Mesendoderm (in vitro differentiated cells): ENCODE measurements at places on chromosomes 1 and 21.

DNA sequence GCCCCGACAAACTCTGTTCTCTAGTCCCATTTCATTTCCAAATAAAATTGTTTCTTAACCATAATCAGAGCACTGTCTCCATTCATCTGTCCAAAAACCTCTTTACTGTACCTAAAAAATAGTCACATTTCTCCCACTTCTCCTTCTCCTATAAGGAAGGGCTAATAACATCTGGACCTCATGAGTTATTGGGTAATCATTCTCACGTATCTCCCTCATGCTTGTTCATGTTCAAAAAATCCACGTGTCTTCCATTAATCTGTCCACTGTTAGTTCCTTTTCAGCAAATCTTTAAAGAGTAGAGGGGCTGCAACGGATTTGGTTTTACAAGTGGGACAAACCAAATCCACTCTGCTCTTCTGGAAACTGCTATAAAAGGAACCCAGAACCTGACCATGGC lies 1418.8 kb downstream of the MRPL39 start:
- no peak for DNase-seq

DNA sequence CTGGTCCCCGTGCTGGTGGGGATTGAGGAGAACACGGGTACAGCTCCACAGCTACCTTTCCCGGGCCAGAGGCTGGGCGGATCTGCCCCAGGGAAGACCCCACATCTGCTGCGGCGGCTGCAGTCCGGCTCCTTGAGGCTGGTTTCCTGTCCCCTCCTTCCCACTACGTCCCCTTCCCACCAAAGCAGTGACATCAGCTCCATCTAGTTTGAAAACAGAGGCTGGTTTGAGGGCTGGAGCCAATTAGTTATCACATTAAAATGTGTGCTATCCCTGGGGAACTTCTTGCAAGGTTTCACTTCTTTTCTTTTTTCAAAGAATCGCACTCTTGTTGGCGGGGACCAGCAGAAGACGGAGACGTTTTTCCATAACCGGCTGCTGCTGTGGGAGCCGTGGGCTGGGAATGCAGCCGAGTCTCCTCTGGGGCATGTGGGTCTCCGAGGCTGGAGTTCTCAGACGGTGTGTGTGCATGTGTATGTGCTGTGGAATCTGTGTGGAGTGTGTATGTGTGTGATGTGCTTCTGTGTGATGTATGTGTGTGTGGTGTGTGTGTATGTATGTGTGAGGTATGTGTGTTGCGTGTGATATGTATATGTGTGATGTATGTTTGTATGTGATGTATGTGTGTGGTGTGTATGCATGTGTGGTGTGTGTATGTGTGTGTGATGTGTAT lies 8.9 kb upstream of the PCBP3 start:
- no peak for DNase-seq

DNA sequence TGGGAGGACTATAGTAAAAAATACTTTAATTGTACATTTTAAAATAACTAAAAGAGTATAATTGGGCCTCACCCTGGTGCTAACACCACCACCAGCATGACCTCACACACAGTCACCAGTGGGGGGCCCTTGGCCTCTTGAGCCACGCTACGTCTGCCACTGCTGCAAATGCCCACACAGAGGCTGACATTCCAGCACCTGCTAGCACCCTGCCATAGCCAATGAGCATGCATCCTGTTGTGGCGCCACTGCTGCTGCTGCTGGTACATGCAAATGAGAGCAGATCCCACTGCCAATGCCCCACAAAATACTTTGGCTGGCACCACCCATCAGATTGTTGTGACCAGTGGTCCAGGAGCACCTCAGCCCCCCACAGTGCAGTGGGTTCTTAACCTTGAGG lies 31.5 kb upstream of the TNR start:
- peak; percentile 16 for DNase-seq

GRCh38 chr1:17012775-17013490 lies 1.2 kb upstream of the ATP13A2 start:
- DNase-seq: peak; percentile 39

GRCh38 chr1:11042995-11043874 lies 3.8 kb downstream of the MASP2 start:
- no peak for DNase-seq

GRCh38 chr1:200488375-200489165 lies 78.7 kb upstream of the ZNF281 start:
- DNase-seq: peak; percentile 81

DNA sequence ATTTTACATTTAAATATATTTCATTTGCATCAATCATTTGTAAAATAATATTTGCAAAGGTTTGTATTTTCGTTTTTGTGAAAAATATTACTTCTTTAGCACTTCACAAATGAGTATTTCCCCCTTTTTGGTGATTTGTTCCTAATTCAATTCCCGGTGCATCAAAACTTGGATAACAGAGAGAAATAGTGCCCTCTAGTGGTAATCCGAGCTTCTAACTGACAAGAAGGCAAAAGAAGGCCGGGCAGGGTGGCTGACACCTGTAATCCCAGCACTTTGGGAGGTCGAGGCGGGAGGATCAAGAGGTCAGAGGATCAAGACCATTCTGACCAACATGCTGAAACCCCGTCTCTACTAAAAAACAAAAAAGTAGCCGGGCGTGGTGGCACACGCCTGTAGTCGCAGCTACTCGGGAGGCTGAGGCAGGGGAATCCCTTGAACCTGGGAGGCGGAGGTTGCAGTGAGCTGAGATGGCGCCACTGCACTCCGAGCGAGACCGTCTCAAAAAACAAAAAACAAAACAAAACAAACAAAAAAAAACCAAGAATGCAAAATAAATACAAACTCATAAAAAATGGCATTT lies 137.7 kb downstream of the COL11A1 start:
- DNase-seq: peak; percentile 75

DNA sequence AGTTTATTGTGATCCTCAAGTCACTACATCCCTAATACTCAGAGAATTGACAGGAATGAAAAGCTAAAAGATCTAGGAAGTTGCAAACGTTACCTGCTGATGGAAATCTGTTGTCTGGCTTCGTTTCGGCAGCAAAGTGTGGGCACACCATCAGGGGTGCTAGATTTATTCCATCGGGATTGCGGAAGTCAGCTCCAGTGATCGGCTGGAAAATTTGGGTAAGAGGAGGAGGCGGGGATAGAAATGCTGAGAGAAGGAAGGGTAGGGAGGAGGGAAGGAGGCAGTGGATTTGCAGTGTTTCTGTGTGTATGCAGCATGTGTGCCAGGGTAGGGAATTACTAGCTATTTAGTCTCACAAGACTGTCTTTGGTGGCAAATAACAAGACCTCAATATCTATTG lies at the start of gene CTSK:
TSS of gene CTSK (minus strand) at position 140 of the 400 bp plus-strand sequence. CDS start 1,455 bp downstream, outside the sequence.
- DNase-seq: no peak

DNA sequence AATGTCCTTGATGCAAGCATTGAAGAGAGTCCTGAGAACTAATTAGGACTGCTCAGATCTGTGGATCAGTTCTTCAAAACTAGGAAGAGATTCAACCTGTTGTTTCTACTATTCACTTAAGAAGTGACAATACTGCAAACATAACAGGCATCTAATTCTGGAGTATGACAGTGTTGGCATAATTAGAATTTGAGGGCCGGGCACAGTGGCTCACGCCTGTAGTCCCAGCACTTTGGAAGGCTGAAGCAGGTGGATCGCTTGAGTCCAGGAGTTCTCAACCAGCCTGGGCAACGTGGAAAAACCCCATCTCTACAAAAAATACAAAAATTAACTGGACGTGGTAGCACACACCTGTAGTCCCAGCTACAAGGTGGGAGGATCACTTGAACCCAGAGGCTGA lies 8.0 kb upstream of the FOXJ3 start:
- DNase-seq: no peak

DNA sequence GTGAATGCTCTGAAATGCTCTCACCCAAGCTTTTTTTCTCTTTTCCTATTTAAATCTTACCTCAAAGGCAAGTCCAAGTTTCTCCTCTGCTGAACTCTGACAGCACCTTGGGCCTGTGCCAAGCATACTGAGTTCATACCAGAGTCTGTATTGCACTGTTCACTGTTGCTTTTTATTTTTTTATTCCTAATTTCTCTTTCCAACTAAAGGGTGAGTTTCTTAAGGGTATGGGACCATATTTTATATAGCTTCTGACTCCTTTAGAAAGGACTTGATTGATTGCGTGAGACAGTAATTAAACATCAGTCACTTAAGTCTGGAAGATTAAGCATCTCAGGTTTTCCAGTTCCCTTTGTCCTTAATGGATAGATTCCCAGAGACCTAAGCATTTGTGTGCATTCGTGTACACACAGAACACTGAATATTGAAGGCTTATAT lies 69.9 kb downstream of the CACHD1 start:
- DNase-seq: no peak

GRCh38 chr1:30358500-30358899 lies 364.9 kb downstream of the MATN1 start:
- no peak for DNase-seq

DNA sequence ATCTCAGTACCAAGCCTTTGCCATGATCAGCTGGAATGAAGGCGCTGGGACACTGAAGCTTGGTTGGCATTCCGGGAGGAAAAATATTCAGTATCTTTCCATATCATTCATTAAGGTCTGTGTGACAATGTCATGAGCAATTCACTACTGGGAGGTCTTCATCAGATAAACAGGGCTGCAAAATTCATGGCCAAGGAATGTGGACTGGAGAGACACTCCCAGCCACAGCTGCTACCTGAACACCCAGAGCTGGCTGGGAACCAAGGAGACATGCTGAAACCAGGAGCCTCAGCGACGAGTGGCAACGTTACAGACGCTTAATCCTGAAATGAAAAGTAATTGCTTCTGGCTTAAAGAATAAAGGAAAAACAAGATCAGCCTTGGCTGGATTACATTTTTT lies 30.6 kb upstream of the DDAH1 start:
- DNase-seq: peak; percentile 28

DNA sequence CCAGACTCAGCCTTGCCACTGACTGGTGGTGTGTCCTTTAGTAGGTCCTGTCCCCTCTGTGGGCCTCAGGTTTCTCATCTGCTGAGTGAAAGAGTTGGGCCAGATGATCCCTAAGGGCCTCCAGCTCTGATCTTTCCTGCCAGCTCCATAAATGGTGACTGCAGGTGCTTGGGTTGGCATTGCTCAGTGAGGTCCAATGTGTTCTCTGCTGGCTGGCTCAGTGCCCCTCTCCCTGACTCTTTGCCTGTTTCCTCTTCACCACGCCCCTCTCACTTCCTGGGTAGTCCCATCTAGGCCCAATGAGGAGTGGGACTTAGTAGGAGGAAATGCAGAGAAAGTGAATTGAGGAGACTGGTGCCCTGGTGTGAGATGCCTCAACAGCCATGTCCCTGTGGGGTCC lies 36.6 kb downstream of the UBE2T start:
- DNase-seq: no peak

- peak; percentile 38 for DNase-seq
Observed at GRCh38 chr1:113129529-113130185, 56.7 kb downstream of the LRIG2 start.

- DNase-seq: no peak
Observed at GRCh38 chr21:37835481-37835880, 80.8 kb downstream of the KCNJ6 start.

DNA sequence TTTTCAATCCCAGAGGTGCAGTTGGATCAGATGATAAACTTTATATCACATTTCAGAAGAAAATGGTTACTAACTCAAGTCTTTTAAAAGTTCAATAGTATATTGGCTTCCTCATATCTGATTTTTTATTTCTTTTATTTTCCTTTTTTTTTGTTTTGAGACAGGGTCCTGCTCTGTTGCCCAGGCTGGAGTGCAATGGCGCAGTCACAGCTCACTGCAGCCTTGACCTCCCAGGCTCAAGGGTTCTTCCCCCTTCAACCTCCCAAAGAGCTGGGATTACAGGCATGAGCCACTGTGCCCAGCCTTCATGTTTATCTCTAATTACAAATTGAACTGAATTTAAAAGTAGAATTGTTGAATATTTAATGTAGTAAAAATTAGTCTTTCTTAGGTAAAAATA lies 13.9 kb downstream of the FLVCR1 start:
- no peak for DNase-seq

DNA sequence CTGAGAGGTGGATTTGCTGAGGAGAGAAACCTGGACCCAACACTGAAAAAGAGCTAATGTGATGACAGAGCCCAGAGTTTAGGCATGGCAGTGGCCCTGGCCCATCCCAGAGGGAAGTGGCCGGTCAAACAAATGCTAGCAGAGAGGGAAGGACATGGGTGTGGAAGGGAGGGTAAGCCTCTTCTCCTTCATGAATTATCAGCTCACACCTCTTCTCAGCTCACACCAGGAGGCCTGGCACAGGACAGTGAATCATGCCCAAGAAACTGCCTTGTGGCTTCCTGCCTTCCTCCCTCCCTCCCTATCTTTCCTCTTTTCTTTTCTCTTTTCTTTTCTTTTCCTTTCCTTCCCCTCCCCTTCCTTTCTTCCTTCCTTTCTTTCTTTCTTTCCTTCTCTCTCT lies 1.3 kb upstream of the SPRR3 start:
- peak; percentile 53 for DNase-seq

GRCh38 chr1:59266180-59266926 lies 30.5 kb upstream of the FGGY start:
- DNase-seq: no peak

GRCh38 chr1:208135354-208135753 lies 108.8 kb downstream of the PLXNA2 start:
- DNase-seq: no peak

GRCh38 chr1:95889400-95889799 lies 655.4 kb downstream of the RWDD3 start:
- DNase-seq: no peak

DNA sequence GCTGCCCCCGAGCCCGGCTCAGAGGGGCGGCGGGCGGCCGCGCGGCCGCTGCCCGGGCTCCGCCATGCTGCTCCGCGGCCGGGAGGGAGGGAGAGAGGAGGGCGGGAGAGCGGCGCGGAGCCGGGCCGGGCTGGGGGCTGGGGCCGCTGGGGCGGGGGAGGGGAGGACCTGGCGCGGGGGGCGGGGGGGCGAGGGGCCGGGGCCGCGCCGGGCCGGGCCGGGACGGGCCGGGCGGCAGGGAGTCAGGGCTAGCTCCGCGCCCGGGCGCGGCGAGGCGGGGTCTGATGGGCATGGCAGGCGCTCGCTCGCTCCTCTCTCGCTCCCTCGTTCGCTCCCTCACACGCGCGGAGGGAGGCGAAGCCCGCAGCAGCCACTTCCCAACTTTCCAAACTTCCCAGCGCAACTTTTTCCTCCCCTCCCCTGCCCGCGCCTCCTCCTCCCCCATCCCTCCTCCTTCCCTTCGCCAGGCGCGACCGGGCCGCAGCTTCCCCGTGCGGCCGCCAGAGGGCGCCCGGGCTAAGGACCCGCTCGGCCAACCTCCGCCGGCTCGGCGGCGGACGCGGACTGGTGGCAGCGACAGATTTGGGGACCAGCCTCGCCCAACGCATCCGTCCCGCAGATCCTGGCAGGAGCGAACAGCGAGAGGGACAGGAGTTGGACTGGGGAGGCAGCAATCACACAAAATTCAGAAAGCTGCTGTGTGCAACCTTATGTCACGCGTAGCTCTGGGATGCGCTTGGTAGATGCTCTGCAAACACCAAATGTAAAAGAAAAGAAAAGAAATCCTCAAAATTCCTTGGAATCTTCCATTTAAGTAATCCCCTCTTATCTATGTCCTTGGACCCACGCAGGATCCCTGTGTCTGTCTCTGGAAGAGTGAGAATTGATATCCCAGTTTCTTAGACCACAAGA lies at the start of gene TRABD2B:
TSS of gene TRABD2B (minus strand) at position 97 of the 912 bp plus-strand sequence.
- DNase-seq: peak; percentile 96
